ENCODE measurements at places on chromosomes 5 and 9. TPM values are rescaled to one million over a fixed set of nuclear protein-coding genes. Genes with fewer than 3 reads are reported as not detected.
A peak's percentile ranks its signal among the peaks of the same experiment; 100 is the strongest.

- no peak for DNase-seq
Observed at GRCh38 chr5:137708796-137709559, 26.9 kb downstream of the KLHL3 start.

DNA sequence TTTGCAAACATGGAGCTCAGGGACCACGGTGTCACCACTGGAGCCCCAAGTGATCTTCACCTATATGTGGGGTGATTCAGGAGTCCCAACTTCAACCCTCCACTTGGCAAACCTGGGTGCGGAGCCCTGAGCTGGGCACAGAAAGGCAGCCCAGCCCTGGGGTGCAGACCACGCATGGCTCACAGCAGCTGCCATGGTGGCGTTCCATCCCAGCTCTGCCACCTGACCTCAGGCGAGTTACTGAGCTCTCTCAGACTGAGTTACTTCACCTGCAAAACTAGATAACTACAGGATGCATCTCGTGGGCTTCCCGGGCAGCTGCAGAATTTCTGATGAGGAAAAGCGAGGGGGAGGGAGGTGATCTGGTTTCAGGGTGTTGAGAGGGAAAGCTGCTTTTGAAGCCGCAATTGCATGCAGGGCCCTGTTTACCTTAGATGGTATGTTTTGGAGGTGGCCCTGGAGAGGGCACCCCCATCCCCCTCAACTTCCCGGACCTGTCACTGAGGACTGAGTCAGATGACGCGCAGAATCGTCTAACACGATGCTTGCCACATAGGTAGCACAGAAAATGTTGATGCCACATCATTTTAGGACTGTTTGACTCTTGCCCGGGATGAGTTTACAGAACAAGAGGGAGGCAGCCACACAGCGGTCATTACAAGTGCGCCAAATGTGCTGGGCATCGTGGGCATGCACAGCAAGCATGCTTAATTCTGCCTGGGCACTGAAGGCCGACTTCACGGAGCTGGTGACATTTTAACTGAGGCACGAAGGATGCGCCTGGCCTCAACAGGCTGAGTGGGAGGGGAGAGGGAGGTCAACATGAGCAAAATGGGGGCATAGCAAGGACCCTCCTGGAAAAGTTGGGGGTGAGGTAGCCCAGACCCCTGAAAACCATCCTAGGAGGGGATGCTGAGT lies 154.6 kb downstream of the COL23A1 start:
- DNase-seq, result no peak

DNA sequence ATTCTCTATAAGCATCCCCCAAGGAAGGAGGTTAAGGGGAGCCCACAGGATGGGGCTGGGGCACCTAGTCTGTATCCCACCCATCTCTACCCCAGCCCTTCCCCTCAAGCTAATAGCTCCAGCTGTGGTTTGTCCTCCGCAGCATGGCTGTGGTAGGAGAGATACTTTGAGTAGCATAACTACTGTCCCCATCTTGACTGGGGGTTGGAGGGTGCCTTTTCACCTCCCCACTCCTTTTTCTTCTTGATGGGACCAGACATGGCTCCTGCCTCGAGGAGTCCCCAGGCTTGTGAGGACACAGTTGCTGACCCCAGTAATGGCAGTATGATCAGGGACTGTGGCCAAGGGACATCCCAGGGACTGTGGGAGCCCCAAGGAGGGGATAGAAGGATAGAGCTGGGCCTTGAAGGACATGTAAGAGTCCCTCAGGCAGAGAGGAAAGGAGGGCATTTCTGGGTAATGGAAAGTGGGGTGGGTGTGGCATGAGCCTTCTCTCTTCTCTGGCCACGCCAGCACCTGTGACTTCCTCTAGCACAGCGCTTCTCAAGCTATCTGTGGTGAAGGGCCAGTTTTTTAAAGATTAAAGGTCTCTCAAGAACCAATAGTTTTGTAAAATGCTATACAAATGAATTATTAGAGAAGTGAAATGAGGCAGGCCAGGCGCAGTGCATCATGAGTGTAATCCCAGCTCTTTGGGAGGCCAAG lies 14.0 kb downstream of the OLFML2A start:
- no peak for DNase-seq

- DNase-seq, result peak; percentile 24
Observed at GRCh38 chr5:150703762-150704161, 2.9 kb upstream of the RBM22 start.

- no peak for DNase-seq
Observed at GRCh38 chr9:7178729-7179128, 421.0 kb downstream of the KDM4C start.

GRCh38 chr5:138956801-138957200 lies 81.7 kb upstream of the LRRTM2 start:
- DNase-seq, result no peak

The MRPS30 gene
- 43.2 TPM for total RNA-seq

The PLCXD3 gene
- total RNA-seq, result not detected

All from CD4-positive, alpha-beta T cell (primary cell).